ENCODE measurements at places on chromosomes 16 and 17.

DNA sequence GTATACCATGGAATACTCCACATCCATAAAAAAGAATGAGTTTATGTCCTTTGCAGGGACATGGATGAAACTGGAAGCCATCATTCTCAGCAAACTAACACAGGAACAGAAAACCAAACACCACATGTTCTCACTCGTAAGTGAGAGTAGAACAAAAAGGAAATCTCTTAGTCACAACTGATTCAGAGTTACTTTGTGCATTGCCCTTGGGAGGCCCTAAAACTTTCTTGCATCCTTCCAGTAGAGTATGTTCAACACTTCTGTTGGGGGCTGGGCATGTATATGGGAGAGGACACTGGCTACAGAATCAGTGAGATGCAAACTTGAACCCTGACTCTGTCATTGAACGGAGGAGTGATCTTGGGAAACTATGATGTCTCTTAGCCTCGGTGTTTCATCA, 147.4 kb upstream of the IRX5 start:
- no peak for DNase-seq

- no peak for DNase-seq
These were observed 233.1 kb upstream of the FOXF1 start for GRCh38 chr16:86277221-86277620.

DNA sequence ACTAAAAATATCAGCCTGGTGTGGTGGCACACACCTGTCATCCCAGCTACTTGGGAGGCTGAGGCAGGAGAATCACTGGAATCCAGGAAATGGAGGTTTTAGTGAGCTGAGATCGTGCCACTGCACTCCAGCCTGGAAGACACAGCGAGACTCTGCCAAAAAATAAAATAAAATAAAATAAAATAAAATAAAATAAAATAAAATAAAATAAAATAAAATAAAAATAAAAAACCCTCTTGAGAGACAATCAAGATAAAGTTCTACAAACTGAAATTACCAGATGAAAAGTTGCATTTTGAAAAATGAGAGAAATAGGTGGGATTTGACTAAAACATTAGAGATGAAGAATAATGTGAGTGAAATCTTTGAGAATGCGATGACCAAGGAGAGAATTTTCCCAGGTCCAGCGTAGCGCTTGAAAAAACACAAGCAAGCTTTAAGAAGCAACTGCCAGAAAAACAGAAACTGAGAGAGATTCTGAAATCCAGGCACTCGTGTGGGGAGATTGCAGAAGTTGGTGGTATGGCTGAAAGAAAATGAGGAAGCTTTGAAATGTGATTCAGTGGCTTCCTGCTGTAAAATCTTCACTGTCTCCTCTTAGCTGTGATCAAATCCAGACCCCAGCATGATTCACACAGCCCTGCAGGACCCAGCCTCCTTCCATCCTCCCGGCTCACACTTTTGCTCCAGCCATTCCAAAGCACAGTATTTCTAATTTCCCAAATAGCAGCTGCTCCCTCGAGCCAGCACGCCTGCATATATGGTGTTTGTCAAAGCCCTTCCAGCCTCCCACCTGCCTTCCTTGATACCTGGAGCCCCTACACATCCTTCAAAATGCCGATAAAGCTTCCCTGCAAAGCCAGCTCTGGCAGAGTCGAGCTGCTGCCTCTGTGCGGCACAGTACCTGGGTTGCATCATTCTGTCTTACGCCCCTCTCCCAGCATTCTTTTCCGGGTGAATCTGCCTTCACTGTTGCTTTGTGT, 8.2 kb upstream of the CD300E start:
- no peak for DNase-seq

GRCh38 chr16:81489547-81490267, 45.1 kb downstream of the CMIP start:
- DNase-seq = no peak

DNA sequence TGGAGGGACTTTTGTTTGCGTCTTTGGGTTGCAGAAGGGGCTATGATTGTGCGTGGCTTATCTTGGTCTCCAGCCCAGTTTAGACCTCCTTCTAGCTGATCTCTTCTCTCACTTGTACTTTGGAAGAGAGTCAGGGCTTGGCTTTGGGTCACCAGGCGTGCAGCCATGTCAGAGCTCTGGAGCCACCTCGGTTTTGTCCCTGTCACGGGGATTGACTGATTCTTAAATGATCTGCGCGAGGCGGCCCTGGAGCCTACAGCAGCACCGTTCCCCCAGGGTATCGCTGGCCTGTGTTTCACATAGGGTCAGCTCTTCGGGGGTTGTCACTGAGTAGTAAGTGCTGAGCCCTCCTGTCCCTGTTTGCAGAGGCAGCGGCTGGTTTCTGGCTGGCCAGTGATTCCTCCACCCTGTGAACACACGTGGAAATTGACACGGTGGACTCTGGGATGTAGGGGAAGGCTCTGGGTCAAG, 209.8 kb upstream of the CHMP6 start:
- DNase-seq = no peak

DNA sequence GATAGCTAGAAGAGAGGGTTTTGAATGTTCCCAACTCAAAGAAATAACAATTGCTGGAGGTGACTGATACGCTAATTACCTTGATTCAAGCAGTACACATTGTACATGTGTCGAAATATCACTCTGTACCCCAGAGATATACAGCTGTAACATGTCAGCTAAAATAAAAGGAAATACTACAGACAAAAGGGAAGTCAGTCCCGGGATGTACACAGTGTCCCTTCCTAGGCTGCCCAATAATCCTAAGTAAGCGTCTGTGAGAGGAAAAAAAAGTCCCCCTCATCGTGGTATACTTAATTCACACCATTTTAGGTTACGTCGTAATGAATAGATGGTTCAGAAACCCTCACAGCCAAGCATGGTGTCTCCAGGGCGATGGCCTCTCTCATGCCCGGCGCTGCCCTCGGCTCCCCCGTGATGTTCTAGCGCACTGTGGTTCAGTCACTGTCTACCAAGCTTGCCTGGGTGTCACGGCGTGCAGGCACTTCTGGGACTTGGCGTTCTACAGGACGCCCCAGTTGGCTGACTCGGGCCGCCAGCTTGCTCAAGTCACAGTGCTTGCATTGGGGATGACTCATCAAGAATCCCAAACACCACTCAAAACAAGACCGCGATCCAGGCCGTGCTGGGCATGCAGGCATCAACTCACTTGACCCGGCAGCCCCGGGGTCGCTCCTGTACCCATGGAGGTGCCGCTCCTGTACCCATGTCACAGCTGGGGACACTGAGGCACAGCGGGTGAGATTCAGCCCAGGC, 27.6 kb downstream of the CCDC40 start:
- no peak for DNase-seq

- no peak for DNase-seq
These were observed 7.7 kb upstream of the NPIPB2 start for GRCh38 chr16:11949527-11949926.

GRCh38 chr16:66211651-66212050, 154.8 kb upstream of the CDH5 start:
- DNase-seq = no peak

DNA sequence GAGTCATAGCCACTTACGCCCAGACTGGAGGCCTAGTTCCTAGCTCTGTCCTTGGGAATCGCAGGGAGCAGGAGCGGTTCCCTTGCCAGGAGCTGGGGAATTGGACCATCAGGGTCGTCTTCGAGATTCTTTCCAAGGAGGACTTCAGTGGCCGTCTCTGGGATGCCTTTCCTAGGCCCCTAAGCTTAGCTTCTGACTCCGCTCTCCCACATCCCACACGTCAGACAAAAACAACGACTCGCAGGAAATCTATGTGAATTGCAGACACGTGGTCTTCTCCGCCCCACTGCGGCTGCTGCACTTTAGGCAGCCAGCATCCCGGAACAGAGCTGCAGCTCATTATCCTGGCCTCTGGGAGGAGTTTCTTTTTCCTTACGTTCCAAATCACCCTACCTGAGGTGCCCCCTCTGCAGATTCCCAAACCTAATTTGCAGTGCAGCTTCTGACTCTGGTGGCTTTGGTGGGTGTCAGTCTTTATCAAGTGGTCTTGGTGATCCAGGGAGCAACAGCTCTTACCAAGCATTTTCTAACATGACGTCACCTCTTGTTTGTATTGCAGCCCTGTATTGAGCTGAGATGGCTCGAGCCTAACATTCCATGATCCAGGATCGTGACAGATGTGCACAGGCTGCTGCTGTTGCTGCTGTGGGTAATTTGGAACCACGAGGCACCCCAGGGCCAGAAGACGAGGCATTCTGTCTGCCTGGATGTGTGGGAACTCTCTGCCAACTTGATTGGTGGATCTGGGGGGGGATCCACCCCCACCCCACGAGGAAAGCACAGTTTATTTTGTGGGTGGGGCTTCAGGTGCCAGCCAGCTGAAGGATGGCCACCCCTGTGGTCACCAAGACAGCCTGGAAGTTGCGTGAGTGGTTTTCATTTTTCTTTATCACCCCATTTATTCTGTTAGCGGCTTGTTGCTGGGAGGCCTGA, 1.1 kb downstream of the KATNB1 start:
- DNase-seq = peak; percentile 67

DNA sequence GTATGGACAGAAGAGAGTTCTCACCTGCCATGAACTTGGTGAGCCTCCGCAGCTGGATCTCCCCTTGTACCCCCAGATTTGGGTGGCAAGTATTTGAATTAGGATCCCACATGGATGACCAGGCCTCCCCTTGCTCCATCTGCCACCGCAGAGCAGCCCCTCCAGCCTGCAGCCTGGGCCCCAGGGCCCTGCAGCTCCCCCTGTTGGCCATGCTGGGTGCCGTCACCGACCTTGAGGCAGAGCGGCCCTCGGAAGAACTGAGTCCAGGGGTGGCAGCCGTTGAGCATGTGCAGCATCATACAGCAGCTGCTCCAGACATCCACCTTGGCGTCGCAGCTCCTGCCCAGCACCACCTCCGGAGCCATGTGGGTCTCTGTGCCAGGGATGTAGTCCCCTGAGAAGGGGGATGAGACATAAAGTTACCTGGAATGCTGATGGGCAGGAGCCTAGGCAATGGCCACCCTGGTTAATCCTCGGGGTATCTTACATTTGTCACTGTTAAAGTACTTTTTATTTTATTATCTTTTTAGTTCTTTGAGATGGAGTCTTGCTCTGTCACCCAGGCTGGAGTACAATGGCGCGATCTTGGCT, 9.0 kb upstream of the SPATA32 start:
- peak; percentile 83 for DNase-seq

GRCh38 chr16:80123189-80123588, 417.6 kb upstream of the DYNLRB2 start:
- no peak for DNase-seq

DNA sequence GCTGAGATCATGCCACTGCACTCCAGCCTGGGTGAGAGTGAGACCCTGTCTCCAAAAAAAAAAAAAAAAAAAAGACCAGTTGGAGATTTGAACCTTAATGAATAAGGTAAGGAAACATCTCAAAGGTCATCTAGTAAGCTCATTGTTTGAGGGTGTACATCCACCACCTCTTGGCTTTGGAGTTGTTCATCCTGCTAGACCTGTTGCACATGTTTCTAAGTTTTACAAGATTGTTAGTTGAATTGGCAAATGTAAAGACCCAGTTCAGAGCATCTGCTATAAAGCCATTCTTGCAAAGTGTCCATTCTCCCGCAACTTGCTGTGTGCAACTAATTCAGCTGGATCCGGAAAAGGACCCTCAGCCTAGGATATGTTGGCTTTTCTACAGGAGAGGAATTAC, 1.5 kb downstream of the PSMD7 start:
- no peak for DNase-seq

- DNase-seq = no peak
These were observed 194.5 kb upstream of the CDH13 start for GRCh38 chr16:82432261-82432660.

DNA sequence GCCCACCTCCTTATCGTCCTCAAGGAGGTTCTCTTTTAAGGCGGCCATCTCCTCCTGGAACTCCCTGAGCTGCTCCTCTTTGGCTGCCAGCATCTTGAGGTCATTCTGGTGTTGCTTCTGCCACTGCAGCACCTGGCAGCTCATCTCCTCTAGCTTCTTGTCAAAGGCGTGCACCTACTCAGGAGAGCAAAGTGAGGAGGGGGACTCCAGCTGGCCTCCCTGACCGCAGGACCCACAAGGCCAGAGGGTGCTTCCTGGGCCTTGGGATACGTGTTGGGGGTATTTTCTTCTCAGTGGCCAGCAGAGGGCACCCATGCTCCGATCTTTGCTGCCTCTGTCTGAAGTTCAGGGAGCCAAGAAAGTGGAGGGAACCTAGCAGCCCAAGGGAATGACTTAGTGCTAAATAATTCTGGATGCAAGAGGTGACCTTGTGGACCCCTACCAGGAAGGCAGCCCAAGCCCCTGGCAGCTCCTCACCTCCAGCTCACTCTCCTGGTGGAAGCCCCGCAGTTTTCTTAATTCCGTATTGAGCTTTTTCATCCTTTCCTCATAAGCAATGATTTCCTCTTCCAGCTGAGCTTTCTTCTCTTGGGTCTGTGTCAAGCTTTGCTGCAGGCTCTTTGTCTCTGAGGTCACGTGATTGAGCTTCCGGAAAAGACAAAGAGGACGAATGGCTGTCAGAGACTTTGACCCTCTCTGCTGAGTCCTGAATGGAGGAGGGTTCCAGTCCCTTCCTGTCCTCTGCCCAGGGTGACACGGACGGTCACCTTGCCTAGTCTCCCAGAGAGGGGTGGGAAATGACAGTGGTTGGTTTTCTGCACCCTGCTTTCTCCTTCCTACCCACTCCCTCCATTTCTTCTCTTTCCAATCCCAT, 31.4 kb downstream of the DHX38 start:
- DNase-seq = peak; percentile 82

DNA sequence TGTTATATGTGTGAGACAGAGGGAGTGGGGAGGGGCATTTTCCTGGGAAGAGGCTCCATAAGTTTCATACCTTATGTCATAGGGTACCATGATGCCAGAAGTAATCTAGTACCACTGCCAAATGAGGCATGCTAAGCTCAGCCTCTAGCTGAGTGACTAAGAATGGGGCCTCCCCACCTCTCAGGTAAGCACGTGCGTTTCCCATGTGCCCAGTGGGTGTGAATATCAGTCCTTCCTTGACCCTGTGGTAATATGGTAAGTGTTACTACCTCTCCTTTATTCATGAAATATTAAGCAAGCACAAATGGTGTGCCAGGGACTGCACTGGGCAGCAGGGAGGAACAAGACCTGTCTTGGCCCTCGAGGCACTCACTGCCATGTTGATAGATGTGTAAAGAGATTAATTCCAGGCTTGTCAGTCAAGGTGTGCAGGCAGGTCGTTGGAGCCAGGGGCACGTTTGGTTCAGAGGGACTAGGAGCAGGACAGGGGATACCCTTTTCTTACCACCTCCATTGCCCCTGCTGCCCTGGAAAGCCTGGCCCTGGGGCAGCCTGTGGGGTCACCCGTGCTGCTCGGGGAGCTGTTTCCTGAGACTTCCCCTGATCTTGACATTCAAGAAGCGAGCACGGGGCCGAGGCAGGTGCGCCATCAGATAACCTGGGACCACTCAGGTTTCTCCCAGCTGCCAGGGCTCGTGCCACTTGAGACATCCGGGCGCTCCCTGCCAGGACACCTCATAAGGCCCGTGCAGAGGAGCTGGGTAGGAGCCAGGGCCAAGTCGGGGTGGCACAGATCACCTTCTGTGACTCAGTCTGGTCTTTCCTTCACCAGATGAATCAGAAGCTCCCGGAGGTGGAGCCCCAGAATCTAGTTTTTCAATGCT, 8.8 kb downstream of the RSAD1 start:
- DNase-seq = no peak

- no peak for DNase-seq
These were observed 29.6 kb downstream of the LITAF start for GRCh38 chr16:11556945-11557720.

GRCh38 chr17:48663134-48663924, 37.2 kb upstream of the HOXB9 start:
- DNase-seq = no peak
